ENCODE measurements at places on chromosomes 16 and 17. TPM values are rescaled to one million over a fixed set of nuclear protein-coding genes. Genes with fewer than 3 reads are reported as not detected.

The ALDH3A2 gene
- total RNA-seq = 58.8 TPM

The PRRT2 gene
- 0.16 TPM for total RNA-seq

The KRTAP2-3 gene
- not detected for total RNA-seq

The ZNF768 gene
- 23.6 TPM for total RNA-seq

The PLXDC1 gene
- 0.54 TPM for total RNA-seq

The RAB34 gene
- total RNA-seq = 266 TPM

The SGCA gene
- not detected for total RNA-seq

The ATP6V0A1 gene
- total RNA-seq = 20.6 TPM

The PALB2 gene
- 4.7 TPM for total RNA-seq

The SDR42E1 gene
- total RNA-seq = not detected

The MMP15 gene
- 3.2 TPM for total RNA-seq

The KCNH6 gene
- total RNA-seq = not detected

The FOXN1 gene
- total RNA-seq = not detected

The CES4A gene
- 1.4 TPM for total RNA-seq

The IGFBP4 gene
- total RNA-seq = 334 TPM

The HOXB9 gene
- total RNA-seq = not detected

The TP53TG3C gene
- total RNA-seq = not detected

The PRR15L gene
- not detected for total RNA-seq

The HASPIN gene
- total RNA-seq = 1.3 TPM

The CA4 gene
- not detected for total RNA-seq

The KLHDC4 gene
- total RNA-seq = 11.0 TPM

The IL32 gene
- 131 TPM for total RNA-seq

The FBF1 gene
- total RNA-seq = 7.6 TPM

The SLC47A1 gene
- total RNA-seq = 9.6 TPM

The SLC12A3 gene
- not detected for total RNA-seq

The BAIAP2 gene
- 29.6 TPM for total RNA-seq

The ALDH3A1 gene
- 1.1 TPM for total RNA-seq

The ZNF205 gene
- total RNA-seq = 10.7 TPM

The NPIPA3 gene
- not detected for total RNA-seq

All from cardiac atrium fibroblast (primary cell).